ENCODE measurements at places on chromosomes 4 and X.

GRCh38 chrX:130975947-130976346 is 72.9 kb upstream of the ENOX2 start:
- DNase-seq: no peak

DNA sequence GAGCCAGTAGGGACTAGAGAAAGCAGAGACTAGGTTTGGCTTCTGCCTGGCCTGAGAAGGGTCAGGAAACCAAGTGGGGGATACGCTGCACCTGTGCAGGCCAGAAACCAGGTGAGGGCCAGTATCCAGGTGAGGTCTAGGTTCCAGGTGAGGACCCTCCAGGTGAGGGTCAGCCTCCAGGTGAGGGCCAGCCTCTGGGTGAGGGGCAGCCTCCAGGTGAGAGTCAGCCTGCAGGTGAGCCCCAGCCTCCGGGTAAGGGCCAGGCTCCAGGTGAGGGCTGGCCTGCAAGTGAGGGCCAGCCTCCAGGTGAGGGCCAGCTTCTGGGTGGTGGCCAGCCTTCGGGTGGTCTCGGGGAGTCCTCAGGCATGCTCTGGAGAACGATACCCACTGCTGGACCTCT is 238.8 kb downstream of the USP46 start:
- no peak for DNase-seq

- no peak for DNase-seq
Measured at GRCh38 chr4:183596067-183596757, 62.8 kb downstream of the RWDD4 start.

DNA sequence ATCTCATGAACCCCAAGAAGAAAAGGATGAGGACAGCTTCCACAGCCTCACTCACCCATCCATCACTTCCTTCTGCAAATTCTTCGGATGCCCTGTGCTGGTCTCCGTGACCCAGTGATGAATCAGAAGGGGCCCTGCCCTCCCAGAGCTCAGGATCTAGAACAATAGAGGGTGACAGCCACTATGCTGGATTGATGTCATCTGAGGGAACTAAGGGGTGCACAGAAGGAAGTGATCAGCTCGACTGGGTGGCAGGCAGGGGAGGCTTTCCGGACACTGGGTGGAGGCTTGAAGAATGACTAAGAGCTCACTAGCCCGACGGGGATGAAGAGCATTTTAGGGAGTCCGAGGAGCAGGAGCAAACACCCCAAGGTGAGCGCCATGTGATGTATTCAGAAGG is 1.4 kb upstream of the ZNF185 start:
- no peak for DNase-seq

GRCh38 chr4:124632439-124632838 is 80.1 kb downstream of the ANKRD50 start:
- DNase-seq: no peak

- no peak for DNase-seq
Measured at GRCh38 chr4:185396724-185397385, at the start of gene ANKRD37. TSS of gene ANKRD37 (plus strand) at chr4:185396841. CDS start at chr4:185396924, 83 bp downstream.

- no peak for DNase-seq
Measured at GRCh38 chrX:644304-645281, 14.0 kb downstream of the SHOX start.

GRCh38 chr4:13860126-13860525 is 232.6 kb upstream of the BOD1L1 start:
- no peak for DNase-seq

DNA sequence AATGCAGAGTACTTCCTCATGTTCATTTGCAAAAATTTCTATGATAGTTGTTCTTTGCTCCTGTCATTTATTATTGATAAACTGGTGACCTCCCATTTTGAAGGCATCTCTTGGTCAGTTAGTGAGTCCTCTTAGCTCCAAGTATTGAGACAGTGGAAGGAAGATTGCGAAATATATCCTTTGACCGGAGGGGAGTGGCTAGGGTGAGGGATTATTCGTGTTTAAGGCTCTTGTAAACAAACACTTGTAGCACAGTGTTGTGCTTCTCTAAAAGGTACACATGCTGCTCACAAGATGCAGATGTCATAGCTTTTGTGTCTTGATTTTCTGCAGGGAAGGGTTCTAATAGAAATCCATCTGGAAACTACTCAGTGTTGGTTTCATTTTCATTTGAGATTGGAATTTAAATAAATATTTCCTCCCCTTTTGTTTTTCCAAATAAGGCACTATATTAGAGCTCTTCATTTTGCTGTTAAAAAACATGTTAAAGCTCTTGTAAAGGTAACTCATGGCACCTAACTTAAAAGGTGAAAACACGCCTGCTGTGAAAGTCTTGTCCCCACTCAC is 21.8 kb downstream of the TXLNG start:
- no peak for DNase-seq

DNA sequence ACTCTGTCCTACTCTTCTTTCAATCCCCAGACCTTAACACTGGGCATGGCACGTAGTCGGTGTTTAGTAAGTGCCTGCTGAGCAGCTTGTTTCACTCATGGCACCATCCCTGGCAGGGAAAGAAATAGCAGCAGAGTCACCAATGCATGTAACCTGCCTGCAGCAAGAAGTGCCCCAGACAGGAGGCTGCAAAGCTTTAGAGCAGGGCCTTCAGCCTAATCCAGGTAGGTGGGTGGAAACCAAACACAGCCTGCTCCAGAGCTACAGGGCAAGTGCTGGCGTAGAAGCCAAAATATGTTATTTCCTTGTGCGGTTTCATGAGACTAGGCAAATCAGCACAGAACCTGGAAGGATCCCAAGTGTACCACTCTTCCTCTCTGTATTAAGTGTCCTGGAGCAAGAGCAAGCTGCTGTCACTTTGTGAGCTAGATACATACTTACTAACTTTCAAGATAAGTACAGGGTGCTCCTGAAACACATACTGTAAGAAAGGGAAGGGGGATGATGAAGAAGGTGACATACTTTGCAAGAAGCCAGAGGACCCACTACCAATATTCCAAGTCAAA is 5.5 kb downstream of the PROM1 start:
- DNase-seq: no peak

DNA sequence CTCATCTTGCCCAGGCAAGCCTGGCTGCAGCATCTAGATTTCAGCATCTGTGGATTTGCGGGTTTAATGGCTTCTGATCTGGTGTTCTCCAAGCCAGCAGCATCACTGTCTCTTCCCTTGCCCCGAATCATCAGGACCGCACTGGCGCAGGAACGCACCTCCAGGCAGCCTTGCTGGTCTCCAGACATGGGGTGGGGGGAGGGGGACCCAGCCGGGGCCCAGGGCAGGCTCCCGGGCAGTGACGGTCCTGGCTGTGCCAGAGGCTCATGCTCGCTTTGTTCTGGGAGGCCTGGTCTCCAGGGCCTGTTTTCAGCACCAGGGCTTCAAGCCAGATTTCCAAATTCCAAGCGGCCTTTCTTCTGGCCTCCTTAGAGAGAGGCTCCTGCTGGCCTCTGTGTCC is 4.9 kb downstream of the CFAP99 start:
- DNase-seq: no peak

DNA sequence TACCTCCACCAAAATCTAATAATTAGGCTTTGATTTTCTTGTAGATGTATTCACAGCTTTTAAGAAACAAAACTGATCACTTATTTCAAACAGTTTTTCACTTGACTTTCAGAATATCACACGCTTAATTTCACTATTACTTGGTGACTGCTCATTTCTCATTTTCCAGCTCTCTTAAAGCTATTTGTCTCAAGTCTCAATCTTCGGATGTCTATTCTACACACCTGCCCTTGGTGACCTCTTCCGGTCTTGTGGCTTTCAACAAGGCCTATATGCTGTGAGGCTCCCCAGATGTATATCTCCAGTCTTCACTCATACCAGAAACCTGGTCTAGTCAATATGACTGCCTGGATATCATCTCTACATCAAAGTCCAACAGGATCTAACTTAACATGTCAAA is 34.9 kb upstream of the ANXA10 start:
- DNase-seq: no peak

GRCh38 chr4:162101337-162101736 is 62.5 kb downstream of the FSTL5 start:
- DNase-seq: no peak

- no peak for DNase-seq
Measured at GRCh38 chrX:45126158-45126557, 74.5 kb downstream of the DIPK2B start.

- no peak for DNase-seq
Measured at GRCh38 chrX:37454537-37455285, 105.5 kb downstream of the PRRG1 start.

DNA sequence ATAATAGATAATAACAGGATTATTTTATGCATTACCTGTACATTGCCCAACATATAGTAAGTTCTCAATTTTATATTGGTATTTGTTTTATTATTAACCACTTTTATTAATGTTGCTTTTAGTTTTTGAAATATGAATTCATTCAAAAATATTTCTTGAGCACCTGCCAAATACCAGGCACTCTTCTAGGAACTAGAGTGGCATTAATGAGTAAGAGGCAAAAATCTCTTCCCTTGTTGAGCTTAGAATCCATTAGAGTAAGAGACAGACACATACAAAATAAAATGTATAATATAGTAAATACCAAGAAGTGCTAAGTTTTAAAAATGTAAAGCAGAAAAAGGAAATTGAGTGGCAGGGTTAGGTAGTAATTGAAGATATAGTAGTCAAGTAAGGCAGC is 45.8 kb downstream of the TET2 start:
- no peak for DNase-seq

DNA sequence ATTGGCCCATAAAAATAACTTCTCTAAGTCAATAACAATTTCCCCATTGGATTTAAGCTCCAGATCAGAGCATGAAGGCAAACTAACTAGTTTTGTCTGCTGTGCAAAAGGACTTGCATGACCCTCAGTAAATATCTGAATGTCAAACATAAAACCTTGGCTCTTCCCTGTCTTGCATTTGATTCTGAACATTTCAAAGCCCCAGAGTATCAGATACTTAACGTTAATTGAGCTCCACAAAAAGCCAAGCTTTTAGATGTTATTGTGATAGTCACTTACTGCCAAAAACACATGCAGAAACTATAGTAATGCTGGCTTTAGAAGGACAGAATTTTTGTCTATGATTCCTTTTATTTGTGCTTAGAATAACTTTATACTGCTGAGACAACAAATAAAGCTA is 664.2 kb downstream of the ADGRL3 start:
- DNase-seq: no peak

DNA sequence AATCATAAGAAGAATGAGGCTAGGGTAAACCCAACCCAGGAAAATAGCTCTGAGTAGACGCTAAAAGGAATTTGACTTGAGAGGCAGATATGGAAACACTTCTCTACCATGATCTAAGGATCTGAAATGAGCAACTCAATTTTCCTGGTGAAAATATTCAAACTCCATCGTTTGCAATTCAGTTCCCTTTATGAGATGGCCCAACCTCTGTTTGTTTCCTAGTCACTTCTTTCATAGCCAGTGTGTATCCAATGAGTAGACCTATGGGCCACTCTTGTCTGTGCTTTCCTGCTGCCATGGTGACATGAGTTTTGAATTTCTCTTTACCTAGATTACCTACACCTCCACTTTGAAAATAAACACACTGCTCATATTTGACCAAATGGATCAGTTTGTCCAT is 176.2 kb upstream of the GPRIN3 start:
- DNase-seq: no peak

- DNase-seq: peak; percentile 64
Measured at GRCh38 chrX:132218100-132218812, 991 bp downstream of the RAP2C start.

- DNase-seq: peak; percentile 81
Measured at GRCh38 chr4:1748465-1748995, 27.2 kb downstream of the TACC3 start.

DNA sequence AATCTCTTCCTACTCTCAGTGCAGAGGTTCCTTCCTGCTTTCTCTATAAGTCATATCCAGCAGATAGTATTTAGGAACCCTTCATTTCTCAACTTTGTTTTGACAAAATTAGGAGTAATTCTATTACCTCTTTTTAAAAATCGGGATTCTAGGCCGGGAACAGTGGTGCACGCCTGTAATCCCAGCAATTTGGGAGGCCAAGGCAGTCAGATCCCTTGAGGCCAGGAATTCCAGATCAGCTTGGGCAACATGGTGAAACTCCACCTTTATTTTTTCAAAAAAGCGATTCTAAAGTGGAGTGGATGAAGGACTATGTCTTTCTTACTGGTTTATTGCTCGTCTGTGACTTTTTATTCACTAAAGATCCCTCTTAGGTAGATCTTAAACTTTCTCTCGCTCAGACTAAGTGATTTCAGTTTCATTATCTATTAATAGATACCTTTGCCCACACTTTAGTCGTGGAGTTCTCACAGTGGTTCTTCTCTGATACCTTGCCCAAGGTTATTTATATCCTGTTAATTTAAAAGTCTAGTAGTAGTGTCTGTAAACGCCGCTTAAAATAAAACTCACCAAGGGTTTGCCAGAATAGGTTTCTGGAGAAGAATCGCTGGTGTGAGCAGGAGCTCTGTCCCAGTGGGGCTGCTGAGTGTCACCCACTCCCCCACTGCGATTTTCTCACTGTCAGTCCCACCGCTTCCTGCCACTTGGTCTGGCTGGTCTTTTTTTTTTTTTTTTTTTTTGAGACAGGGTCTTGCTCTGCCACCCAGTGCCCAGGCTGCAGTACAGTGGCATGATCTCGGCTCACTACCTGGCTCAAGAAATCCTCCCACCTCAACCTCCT is 27.0 kb upstream of the TMEM131L start:
- DNase-seq: peak; percentile 42

GRCh38 chrX:96379951-96380350 is 304.7 kb upstream of the DIAPH2 start:
- DNase-seq: no peak

DNA sequence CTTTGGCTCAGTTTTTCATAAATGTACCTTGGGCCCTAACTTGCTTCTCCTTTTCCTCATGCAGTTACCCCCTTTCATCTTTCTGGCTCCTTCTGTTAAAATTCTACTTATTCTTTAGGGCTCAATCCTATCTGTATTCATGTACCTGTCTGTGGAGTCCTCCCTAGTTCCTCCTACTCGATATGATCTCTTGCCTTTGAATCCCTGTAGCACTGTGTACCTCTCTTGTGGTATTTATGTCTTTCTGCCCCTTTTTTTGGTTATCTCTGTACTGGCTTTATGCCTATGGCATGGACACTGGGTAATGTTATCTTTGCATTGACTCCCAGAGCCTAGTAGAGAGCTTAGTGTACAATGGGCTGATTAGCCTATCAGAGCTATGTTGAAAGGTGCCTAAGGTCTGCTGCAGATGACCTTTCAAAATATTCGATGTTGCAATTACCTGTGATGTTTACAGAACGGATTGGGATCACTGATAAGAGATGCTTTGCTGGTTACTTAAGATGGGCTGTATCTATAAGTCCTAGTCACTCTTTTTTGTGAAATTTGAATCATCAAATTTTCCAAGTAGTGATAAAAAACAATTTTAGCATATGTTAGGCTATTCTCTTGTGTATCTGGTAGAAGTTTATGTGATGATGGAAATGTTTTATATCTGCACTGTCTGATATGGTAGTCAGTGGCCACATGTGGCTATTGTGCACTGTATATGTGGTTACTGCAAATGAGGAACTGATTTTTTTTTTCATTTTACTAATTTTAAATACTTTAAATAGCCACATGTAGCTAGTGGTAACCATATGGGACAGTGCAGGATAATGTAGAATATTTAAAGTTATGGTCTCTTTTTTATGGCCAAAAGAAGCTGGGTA is 33.5 kb downstream of the TMEM164 start:
- DNase-seq: no peak

- DNase-seq: no peak
Measured at GRCh38 chrX:36950495-36951253, 57.5 kb upstream of the FAM47C start.

Measured in GM18507 (cell line).